Renal pelvis (tissue), 12 donors: ENCODE measurements at places on chromosomes 3 and 15.

DNA sequence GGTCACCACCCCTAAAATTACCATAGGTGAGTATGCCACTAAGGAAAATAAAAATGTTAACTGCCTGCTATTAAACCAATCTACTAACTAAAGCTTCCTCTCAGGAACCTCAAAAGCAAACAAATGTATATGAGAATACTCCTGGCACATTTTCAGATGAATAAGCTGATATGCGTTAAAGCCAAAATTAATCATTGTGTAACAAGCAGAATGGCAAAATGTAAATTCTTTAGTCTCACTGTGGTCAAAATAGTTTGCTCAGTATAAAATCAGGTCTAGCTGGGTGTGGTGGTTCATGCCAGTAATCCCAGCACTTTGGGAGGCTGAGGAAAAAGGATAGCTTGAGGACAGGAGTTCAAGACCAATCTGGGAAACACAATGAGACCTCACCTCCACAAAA is 53.6 kb downstream of the SUMF1 start:
- DNase-seq = no peak

DNA sequence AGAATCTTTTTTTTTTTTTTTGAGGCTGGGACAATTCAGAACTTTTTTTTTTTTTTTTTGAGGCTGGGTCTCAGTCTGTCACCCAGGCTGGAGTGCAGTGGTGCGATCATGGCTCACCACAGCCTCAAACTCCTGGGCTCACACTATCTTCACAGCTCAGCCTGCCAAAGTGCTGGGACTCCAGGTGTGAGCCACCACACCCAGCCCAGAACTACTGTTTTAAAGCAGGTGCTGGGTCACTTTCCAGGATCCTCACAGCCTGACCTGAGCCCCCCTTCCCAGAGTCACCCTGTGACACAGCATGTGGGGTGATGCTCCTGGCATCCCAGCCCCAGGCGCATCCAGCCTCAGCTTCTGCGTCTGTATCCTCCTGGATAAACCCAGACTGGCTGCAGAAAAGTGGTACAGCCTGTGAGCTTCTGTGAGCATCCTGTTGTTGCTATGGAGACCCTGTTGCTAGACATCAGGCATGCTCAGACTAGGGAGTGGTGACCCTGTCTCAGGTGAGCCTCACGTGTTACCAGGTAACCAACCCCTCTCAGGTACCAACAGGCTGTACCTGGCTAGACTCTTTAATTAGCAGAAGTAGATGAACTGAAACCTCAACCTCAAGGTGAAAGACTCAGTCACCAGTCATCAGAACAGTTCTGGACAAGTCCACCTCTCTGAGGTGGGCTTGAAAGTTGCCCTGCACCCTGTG is 15.0 kb downstream of the KLF13 start:
- DNase-seq = no peak

DNA sequence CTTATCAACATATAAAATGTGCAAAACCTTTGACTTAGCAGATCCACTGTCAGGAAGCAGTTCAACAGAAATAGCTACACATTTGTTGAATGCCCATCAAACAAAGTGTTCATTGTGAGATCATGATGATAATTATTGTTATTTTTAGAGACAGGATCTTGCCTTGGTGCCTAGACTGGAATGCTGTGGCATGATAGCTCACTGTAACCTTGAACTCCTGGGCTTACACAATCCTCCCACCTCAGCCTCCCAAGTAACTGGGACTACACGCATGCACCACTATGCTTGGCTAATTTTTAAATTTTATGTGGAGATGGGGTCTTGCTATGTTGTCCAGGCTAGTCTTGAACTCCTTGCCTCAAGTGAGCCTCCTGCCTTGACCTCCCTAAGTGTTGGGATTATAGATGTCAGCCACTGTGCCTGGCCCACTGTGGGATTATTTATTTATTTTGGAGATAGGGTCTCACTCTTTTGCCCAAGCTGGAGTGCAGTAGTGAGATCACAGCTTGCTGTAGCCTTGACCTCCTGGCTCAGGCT is 8.8 kb downstream of the MAP2K5 start:
- DNase-seq = no peak

GRCh38 chr3:124584552-124585391 is 145.5 kb upstream of the UMPS start:
- DNase-seq = peak; percentile 80

DNA sequence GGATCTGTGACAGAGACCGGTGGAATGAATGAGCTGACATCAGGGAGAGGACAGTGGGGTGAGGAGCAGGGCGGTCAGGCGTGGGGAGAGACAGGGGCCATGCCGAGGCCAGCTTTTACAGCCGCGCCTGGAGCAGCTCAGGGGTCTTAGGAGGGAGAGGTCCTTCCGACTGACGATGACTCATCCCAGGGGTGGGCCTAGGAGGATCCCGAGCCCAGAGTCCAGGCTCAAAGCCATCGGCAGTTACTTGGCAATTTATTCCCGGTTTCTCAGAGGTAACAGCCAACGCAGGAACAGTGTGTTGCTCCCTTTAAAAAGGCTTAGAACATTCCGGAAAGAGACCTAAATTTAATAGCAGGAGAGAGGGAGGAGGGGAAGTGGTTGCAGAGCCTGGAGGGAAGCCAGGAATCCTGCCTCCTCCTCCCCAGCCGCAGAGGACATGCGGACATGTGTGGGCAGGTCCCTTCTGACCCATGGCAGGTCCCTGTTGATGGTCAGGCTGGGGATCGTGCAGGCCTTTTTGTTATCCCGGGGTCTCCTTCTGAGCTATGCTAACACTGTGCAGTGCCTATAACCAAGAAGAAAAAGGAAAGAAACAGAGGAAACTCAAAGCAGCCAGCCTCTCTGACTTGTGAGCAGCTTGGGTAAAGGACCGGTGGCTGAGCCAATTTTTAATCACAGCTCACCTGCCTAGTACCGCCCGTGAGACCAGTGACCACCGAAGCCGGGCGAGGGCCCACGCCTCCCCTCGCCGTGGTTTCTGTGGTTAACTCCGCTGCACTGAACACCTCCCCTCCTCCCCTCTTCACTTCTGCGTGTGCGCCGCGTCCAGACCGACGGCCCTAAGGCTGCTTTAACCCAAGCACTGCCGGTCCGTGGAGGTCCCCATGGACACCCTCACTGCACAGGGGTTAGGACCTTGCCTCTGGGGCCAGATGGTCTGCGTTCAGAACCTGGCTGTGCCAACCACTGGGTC is 392.4 kb upstream of the PROK2 start:
- DNase-seq = peak; percentile 39

DNA sequence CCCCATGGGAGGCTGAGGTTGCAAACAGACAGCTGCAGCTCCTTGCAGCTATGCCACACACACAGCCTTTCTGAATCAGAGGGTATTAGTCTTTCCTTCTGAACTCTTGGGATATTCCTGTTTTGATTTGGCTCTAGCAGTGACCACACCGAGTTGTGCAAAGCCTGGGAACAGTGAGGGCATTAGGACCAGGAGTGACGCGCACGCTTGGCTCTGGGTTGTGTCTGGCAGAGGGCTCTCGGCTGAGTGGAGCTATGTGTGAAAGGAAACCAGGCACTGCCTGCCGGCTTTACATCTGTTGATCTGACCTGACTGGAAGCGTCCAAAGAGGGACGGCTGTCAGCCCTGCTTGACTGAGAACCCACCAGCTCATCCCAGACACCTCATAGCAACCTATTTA is at the start of gene GALNT15:
Gene GALNT15 (plus strand): TSS at position 292 of the 400 bp plus-strand sequence. CDS start 472 bp downstream, outside the sequence.
- peak; percentile 29 for DNase-seq

GRCh38 chr3:127220497-127220896 is 27.6 kb downstream of the PRR23E start:
- no peak for DNase-seq

DNA sequence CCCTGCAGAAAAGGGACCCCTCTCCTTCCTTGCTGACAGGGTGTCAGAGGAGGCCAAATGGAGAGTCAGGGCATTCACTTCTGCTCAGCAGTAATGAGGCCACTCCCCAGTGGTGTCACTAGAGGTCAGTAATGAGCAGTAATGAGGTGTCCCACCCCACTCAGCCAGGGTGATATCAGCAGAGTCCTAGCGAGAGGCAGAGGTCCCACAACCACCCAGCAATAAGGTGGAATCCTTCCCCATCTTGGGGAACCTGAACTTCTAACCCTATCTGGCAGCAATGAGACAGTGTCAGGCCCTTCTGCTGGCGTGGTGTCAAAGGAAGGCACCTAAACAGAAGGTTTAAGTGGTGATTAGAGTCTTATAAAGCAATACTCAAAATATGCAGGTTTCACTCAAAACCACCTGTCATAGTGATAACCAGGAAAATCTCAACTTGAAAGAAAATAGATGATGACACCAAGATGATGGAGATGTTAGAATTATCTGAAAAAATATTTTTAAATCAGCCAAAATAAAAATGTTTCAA is 12.9 kb downstream of the OCA2 start:
- DNase-seq = peak; percentile 27

DNA sequence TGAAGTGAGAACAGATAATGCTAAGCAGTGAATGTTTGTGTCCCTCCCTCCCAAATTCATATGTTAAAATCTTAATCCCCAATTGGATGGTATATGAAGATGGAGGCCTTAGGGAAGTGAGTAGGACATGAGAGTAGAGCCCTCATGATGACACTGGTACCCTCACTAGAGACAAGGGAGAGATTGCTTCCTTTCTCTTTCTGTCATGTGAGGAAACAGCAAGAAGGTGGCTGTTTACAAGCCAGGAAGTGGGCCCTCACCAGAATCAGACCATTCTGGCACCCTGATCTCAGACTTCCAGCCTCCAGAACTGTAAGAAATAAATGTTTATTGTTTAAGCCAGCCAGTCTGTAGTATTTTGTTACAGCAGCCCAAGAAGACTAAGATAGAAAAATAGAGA is 209.5 kb downstream of the SATB1 start:
- DNase-seq = no peak

- peak; percentile 74 for DNase-seq
These were observed at the start of gene CMTM7 for GRCh38 chr3:32391643-32392535. Gene CMTM7, plus strand, starts transcription at chr3:32391853. Its CDS starts 54 bp downstream, at chr3:32391907.

GRCh38 chr15:90823455-90823974 is 44.9 kb upstream of the FURIN start:
- DNase-seq = no peak

- peak; percentile 10 for DNase-seq
These were observed 30.4 kb downstream of the ATG3 start for GRCh38 chr3:112531358-112531781.

GRCh38 chr3:147943265-147943945 is 534.2 kb downstream of the ZIC1 start:
- no peak for DNase-seq

- DNase-seq = no peak
These were observed 6.2 kb downstream of the TGFBR2 start for GRCh38 chr3:30612437-30613132.

DNA sequence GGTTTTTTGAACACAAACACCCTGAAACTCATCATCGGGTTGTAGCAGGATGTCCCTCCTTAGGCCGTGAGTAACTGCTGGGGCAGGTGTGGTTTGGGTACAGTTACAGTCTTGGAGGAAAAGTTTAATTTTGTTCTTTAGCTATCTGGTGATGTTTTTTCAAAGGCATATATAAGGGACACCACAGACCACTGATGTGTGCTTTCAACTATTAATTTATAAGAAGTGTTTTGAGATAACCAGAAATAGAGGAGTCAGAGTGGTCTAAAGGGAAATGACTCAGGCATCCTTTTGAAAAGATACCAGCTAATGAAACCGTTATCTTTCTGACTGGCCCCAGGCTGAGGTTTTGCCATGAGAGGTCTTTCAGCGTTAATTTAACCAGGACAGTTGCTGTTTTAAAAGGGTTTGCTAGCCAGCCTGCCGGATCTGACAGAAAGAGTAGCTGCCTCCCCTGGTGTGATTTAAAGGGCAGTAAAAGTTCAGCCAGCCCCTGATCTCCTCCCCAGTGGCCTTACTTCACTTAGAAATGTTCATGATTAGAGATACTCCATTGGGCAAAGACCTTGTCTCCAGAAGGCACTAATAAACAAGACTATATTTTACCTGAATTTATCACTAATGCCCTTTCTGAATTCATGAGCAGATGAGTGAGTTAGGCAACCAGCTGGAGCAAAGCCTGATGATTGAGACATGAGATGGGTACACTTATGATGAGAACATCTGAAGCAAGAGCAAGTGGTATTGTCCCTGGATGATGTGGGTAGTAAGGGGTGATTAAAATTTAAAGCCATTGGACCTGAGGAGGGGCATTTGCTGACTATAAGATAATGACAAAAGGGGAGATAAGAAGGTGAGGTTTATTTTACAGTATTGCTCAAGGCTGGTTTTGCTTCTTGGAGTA is 482.5 kb upstream of the TBL1XR1 start:
- no peak for DNase-seq

DNA sequence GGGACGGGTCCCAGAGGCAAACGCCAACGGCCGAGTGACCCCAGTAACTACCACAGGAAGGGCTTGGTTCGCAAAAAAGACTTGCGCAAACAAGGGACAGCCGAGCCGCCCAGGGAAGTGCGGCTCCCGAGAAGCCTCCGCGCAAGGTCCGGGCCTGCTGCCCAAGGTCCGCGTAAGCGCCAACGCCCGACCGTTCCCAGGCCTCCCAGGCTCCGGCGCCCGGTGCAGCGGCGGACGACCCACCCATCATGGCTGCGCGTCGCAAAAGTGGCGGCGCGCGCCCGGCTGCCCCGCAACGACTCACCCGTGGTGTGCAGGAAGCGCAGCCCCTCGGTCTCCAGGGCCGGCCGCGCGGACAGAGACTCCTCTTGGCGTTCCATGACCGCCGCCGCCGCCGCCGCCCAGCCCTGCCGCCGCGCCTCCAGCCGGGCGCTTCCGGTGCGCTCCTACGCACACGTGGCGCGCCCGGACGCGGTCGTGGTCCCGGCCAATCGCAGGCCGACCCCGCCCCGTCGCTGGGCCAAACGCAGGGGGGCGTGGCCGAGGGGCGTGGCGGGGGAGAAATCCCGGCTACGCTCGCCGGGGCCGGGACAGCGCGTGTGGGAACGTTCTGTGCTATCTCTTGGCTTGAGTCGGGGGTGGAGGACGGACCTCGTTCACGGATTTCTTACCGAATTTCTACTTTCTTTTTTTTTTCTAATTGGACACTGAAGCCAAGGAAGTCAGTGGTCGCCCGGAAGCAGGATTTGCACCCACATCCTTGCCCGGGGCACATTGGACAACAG is at the start of gene SELENOS:
Gene SELENOS (minus strand): TSS at position 448 of the 785 bp plus-strand sequence. CDS start 68 bp downstream, at position 380.
- DNase-seq = peak; percentile 91

GRCh38 chr15:33374226-33374914 is 63.6 kb downstream of the RYR3 start:
- DNase-seq = peak; percentile 7

- DNase-seq = no peak
These were observed 6.4 kb upstream of the RTP3 start for GRCh38 chr3:46491089-46492070.

DNA sequence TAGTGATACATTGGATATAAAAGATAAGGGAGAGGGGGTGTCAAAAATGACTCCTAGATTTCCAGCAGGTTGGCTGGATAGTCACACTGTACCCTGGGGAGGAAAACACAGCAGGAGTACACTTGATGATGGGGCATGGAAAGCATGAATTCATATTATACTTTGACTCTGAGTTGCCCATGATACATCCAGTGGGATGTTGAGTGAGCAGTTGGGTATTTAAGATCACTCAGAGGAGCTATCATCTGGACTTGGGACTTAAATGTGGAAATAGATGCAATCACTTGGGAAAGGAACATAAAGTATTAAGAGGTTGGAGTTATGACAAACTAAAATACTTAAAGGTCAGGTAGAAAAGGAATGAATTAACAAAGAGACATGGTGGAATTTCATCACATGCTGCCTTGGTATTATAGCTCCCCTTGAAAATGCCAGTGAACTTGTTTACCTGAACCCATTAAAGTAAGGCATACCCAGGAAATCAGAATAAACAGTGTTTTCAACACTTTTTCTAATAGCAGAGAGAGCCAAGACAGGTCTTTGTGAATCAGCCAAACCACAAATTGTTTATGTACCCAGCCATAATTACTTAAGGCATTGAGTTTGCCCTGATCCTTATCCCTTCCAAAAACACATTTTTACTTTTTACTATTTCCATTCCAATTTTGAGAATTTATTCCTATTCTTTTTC is 49.9 kb upstream of the ABI3BP start:
- no peak for DNase-seq
